ENCODE measurements at places on chromosomes 16 and 17.
A peak's percentile ranks its signal among the peaks of the same experiment; 100 is the strongest.

GRCh38 chr16:31452631-31453106 is 6.6 kb upstream of the ARMC5 start:
- DNase-seq = no peak

DNA sequence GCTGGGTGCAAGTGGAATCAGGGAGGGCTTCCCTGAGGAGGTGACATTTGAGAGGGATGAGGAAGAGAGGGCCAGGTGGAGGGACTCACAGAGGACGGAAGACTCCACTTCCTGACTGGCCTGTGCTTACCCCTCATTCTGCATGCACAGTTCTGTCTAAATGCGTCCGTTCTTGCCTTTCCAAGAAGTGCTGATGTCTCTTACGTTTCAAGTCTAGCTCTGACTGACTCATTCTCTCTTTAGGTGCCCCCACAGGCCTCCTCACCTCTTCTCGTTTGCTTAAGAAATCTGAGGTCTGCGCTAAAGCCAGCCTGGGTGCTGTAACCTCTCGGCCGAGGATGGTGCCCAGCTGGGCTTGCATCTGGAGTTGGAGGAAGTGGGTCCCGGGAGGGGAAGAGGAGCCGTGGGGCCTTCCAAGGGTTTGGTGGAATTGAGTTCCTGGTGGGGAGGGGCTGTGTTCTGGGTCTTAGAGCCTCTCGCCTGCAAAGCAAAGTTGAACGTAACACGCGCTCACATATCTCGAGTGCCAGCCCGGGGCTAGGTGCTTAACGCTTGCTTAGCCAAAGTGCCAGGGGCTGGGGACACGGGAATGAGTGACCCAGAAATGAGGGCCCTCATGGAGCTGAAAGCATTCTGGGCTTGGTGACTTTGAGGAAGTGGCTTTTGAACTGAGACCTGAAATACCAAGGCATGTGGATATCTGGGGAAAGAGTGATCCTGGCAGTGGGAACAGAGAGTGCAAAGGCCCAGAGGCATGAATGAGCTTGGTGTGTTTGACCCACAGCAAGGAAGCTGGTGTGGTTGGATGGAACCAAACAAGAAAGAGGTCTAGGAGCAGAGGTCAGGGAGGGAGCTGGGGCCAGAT is 4.8 kb downstream of the IL4R start:
- DNase-seq = peak; percentile 71

DNA sequence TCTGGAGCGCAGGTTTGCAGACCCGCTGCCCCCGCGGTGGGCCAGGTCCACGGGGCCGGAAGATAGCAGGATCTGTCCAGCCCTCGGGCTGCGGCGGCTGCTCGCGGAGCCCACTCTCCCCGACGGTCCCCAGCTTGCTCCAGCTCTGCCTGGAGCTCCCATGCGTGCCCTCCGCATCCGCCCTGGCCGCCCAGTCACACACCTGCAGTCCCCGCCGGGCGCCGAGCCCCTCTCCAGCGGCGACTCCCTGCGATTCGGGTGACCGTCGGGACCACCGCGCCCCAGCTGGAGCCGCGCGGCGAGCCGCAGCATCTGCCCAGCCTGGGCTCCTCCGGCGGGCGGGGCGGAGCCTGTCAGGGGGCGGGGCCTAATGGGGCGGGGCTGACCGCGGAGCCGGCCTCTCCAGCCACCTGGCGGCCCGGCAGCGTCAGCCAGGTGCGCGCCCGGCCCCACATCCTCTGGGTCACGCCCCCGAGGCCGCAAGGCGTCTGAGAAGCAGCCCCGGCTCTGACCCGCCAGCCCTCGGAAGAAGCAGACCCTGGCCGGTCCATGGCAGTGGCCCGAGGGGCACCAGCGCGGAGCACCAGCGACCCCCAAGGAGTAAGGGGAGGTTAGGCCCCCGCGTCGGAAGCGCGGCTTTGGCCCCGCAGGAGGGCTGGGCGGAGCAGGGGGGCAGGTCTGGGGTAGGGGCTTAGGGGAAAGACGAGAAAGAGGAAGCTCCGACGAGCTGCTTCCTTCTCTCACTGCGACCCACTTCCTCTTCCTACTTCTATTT is at the start of gene PIK3R5:
Gene PIK3R5, minus strand, starts transcription at position 314 of the 775 bp plus-strand sequence. CDS start 54,213 bp downstream, outside the sequence.
- DNase-seq = peak; percentile 83

- DNase-seq = no peak
Observed at GRCh38 chr17:42699415-42699740, 17.0 kb downstream of the CNTNAP1 start.

DNA sequence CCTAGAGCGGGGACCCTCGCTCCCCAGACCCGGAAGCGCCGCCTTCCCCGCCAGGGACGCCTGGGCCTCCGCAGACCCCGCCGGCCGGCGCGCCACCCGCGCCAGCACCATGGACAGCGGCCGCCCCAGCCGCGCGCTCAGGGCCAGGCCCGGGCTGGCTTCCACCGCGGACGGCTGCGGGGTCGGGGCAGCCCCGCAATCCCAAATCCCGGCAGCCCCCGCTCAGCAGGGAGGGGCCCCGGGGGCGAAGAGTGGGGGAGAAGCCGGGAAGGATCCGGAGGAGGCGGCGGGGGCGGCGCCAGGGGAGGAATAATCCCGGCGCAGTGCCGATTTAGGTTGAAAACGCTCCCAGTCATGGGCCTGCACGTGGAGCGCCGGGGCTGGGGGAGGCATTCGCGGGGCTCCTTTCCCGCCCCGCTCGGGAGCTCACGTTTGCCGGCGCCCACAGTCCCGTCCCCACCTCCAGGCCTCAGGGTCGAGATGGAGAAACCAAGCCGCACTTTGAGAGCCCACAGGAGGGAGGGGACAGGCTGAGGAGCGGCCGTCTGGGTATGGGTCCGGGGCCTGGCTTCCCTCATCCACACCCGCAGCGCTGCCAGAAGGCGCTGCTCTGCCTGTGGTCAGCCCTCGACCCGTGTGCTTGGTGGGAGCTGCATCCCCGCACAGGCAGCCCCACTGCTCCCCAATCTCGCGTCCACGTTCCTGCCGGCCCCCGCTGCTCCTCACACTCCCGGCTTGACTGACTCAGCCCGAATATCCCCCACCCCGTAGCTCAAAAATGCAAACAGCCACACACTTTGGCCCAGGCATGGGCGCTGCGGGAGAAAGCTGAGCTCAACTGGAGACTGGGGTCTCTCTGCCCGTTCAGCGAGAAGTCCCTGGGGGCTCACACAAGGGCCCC is 4.7 kb downstream of the FBXL16 start:
- DNase-seq = peak; percentile 61

DNA sequence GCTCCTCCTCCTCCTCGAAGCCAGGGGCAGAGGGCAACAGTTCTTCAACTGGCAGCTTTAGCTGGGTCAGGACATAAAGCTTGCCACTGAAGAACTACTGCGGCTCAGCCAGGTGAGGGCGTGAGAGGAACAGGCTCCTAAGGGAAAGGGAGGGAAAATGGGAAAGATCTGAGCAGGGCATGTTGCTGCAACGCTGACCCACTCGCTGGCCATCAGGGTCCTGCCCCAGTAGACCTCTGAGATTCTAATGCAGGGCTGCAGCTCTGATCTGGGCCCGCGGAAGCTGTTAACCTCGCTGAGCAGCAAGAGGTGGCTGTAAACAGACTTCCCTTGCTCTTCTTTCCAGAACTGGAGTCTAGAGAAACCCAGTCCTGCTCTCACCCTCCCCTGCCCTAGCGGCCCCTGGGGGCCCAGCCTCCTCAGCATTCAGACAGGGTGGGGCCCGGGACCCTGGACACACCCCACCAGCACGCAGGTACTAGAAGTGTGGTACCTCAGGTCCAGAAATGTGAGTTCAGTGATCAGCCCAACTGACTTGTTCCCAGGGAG is 3.8 kb upstream of the TLCD2 start:
- no peak for DNase-seq

GRCh38 chr16:48231727-48232492 is 12.2 kb upstream of the LONP2 start:
- peak; percentile 50 for DNase-seq

GRCh38 chr16:30985401-30986128 is 558 bp downstream of the HSD3B7 start:
- DNase-seq = no peak

- no peak for DNase-seq
Observed at GRCh38 chr17:6986676-6987075, 9.2 kb upstream of the ALOX12 start.

GRCh38 chr17:71163121-71163812 is 957.6 kb upstream of the SOX9 start:
- DNase-seq = no peak

- DNase-seq = peak; percentile 89
Observed at GRCh38 chr17:41738077-41738800, 3.8 kb upstream of the HAP1 start.

DNA sequence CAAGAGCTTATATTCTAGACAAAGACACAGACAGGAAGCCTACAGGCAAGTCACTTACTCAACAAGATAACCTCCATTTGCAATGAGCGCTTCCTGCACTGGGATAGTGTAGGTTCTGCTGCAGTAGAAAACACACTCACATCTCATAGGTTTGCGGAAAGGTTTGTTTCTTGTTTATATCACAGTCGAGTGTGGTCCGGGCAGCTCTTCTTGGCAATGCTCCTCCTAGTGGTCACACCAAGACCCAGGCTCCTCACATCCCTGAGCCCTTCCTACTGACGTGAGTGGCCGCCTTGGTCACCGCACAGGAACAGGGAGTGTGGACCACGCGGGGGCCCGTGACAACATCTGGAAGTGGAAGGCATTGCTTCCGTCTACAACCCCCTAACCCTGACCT is 48.0 kb upstream of the RBFOX3 start:
- peak; percentile 22 for DNase-seq

GRCh38 chr17:46143827-46144236 is 49.4 kb downstream of the KANSL1 start:
- no peak for DNase-seq

DNA sequence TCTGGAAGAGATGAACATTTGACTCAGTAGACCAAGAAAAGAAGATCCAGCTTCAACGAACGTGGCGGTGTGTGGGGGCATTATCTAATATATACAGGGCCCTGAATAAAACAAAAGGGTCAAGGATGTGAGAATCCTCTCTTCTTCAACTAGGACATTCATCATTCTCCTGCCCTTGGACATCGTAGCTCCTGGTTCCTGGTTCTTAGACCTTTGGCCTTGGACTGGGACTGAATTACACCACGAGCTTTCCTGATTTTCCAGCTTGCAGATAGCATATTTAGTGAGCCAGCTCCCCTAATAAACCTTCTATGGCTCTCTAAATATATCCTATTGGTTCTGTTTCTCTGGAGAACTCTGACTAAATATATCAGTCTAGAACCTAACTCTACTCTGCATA is 29.5 kb upstream of the HELZ start:
- no peak for DNase-seq

DNA sequence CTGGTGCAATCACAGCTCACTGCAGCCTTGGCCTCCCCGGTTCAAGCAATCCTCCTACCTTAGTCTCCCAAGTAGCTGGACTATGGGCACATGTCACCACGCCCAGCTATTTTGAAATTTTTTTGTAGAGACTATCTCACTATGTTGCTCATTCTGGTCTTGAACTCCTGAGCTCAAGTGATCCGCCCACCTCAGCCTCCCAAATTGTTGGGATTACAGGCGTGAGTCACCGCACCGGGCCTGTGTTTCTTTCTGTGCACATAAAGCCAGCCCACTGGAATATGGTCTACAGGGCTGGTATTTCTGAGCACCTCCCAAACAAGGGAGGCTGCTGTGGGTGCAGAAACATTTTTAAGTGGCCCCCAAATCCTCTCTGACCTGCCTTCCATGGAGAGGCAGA is 8.4 kb downstream of the TMEM95 start:
- DNase-seq = no peak

- no peak for DNase-seq
Observed at GRCh38 chr16:86189934-86190333, 291.0 kb downstream of the IRF8 start.

DNA sequence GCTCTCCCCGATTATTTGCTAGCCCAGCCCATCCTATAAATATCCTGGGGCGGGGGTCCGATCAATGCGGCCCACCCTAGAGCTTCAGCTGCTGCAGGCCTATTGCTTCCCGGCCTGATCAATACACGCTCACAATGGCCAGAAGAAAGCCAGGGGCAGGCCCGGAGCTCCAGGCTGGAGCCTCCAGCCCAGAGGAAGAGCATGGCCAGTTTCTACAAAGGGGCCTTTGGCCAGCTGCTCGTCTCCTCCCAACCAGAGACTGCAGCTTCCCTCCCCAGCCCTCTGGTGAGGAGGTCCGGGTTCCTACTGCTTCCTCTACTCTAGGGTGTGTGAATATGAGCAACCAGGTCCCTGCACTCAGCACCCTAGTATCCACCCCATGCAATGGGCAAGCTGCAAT is 36.7 kb downstream of the SALL1 start:
- DNase-seq = no peak

DNA sequence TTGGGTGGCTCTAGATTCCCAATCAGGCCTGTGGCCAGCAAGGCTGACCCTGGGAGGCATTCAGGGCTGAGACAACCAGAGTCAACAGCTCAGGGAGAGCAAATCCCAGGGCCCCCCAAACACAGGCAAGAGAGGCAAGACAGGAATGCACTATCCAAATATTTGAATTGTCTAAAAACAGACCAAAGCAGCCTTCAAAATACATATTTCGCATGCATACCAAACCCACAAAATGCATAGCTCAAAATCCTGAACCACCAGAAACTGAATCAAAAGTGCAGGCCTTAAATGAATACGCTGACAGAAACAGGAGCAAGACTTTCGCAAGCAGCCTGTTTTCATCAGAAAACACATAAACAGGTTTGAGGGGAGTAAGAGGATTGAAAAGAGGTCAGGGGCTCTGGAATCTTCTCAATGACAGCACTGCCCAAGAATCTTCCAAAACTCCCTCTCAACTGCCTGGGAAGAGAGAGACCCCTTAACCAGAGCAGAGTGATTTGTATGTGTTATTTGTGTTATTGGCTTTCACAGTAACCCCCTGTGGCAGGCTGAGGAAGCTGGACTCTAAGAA is 213.6 kb upstream of the CDH5 start:
- DNase-seq = no peak

DNA sequence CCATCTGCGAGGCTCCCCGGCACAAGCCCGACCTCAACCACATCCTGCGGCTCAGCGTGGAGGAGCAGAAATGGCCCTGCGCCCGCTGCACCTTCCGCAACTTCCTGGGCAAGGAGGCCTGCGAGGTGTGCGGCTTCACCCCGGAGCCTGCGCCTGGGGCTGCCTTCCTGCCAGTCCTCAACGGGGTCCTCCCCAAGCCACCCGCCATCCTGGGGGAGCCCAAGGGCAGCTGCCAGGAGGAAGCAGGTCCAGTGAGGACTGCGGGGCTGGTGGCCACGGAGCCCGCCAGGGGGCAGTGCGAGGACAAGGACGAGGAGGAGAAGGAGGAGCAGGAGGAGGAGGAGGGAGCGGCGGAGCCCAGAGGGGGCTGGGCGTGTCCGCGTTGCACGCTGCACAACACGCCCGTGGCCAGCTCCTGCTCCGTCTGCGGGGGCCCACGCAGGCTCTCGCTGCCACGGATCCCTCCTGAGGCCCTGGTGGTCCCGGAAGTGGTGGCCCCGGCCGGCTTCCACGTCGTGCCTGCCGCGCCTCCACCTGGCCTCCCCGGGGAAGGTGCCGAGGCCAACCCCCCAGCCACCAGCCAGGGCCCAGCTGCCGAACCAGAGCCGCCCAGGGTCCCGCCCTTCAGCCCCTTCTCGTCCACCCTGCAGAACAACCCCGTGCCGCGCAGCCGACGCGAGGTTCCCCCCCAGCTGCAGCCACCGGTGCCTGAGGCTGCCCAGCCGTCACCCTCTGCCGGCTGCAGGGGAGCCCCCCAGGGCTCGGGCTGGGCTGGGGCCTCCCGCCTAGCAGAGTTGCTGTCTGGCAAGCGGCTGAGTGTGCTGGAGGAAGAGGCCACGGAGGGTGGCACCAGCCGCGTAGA is 13.1 kb upstream of the PRR35 start:
- peak; percentile 74 for DNase-seq
